ENCODE measurements at places on chromosomes 13 and 19. TPM values are rescaled to one million over a fixed set of nuclear protein-coding genes. Genes with fewer than 3 reads are reported as not detected.

PLIN5 gene
- total RNA-seq, result not detected

UPK1A gene
- total RNA-seq, result not detected

CNFN gene
- total RNA-seq, result 0.36 TPM

SBK2 gene
- total RNA-seq, result not detected

SIGLEC6 gene
- total RNA-seq, result not detected

SHISA7 gene
- not detected for total RNA-seq

KASH5 gene
- not detected for total RNA-seq

CPAMD8 gene
- 0.34 TPM for total RNA-seq

NLRP4 gene
- total RNA-seq, result not detected
